ENCODE measurements at places on chromosomes 16 and 17.

GRCh38 chr17:60606036-60606435 is 6.0 kb downstream of the PPM1D start:
- no peak for DNase-seq

- no peak for DNase-seq
Measured at GRCh38 chr16:83301971-83302370, 505.8 kb upstream of the HSBP1 start.

DNA sequence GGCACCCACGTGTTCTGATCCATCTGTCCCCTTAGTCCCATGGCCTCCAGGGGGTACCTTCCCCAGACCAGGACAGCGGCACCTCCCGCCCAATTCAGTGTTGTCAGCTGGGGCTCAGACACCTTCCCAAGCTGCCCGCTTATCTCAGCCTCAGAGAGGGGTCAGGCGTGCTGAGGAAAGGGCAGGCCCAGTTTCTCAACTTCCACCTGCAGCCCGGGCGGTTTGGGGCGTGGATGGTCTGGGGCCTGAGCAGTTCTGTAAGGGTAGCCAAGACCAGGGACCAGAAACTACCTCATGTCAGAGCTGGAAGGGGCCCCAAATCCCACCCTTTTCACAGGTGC is 5.1 kb downstream of the PLCD3 start:
- no peak for DNase-seq

DNA sequence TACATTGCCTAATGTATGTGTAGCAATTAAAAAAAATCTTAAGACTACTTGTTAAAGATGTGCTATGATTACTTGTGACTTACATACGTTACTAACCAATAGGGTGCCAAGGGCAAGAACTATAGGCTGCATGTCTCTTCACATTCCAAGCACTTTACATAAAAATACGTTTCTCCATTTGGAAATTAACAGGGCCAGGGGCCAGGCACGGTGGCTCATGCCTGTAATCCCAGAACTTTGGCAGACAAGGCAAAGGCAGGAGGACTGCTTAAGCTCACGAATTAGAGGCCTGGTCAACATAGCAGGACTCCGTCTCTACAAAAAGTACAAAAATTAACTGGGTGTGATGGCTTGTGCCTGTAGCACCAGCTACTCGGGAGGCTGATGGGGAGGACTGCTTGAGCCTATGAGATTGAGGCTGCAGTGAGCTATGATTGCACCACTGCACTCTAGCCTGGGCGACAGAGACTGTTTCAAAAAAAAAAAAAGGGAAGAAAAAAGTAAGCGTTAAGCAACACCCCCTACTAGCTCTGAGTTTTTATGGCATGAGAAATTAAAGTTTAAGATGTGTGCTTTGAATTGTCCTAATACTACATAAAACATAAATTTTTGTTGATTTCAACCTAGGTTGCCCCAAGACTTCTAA is 12.3 kb downstream of the PSMD12 start:
- no peak for DNase-seq

- no peak for DNase-seq
Measured at GRCh38 chr17:8105957-8106398, 12.3 kb downstream of the ALOXE3 start.

- DNase-seq, result no peak
Measured at GRCh38 chr17:80365983-80366382, 49.0 kb upstream of the ENDOV start.

GRCh38 chr16:13779676-13780075 is 140.3 kb upstream of the ERCC4 start:
- no peak for DNase-seq

Measured in HFFc6 (cell line).